ENCODE measurements at places on chromosomes 13 and 19.
A peak's percentile ranks its signal among the peaks of the same experiment; 100 is the strongest.

DNA sequence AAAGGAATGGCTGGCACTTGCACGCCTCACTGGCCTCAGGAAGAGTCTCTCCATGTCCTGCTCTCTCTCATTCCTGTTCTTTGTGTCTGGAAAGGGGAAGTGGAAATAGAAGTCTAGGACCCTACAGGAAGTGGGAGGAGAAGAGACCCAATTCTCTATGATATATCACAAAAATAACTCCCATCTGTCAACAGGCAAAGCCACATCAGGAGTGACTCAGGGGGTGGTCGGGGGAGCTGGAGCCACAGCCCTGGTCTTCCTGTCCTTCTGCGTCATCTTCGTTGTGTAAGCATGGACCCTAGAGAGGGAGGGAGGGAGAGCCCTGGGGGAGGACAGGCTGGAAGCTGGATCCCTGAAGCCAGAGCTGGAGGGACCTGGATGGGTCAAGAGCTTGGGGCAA, 3.0 kb downstream of the SIGLEC9 start:
- no peak for DNase-seq

DNA sequence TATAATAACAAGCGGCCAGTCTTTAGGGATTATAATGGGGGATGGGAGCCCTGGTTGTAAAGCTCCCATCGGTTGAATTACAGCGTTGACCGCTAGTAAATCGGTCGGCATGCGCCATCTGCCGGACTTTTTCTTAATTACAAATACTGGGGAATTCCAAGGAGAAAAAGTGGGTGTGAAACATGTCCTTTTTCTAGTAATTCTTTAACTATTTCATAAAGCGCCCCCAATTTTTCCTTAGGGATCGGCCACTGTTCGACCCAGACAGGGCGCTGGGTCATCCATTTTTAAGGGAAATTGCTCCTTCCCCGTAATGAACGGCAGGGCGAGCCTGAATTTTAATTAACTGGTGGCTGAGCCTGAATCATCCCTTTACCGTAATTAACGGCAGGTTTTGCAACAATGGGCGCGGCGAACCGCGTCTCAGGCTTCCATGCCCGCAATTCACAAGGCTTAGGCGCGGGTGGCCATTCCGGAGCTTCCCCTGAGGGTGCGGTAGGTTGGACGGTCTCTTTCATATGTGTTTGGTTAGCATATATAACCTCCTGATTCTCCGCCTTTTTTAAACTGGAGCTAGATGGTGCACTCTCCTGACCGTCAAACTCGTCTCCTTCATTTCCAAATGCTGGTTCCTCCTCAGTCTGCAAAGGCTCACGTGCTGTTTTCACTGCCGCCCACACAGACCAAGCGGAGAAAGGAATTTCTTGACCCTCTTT, 30.2 kb upstream of the EVI5L start:
- peak; percentile 46 for DNase-seq

- no peak for DNase-seq
These were observed 266.7 kb downstream of the SPRY2 start for GRCh38 chr13:80074143-80074752.

- DNase-seq: no peak
These were observed 717.7 kb upstream of the SGCG start for GRCh38 chr13:22463089-22463488.

DNA sequence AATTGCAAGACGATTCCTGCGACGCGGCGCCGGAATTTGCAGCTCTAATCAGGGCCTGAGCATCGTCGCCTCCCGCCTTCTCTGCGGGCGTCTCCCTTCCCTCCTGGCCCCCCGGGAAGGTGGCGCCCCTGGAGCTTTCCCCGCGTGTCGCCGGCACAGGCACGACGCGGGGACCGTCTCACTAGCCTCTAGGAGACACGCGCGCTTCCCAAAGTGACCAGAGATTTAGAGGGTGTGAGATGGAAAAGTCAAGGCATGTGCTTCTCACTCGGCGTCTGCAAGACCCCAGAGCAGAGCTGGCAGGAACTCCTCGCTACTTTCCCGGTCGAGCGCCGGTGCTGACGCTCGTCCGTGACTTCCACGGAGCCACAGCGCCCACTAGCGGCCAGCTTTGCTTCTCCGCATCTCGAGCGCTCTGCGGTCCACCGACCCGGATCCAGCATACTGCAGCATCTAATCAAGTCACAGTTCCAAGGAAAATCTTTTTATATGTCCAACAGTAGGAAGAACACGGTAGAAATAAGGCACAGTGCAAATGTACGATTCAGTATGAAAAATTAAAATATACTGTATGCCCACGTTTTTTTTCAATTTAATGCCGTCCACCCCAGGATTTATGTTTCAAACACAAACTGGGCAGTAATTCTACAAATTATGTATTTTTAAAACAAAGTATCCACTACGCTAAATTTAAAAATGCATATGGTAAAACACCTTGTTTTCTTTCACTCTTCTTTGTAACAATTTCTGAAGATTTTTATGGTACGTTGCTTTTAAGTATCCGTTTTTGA, 977 bp upstream of the EFNB2 start:
- DNase-seq: peak; percentile 76

Measured in stimulated activated CD4-positive, alpha-beta T cell treated with anti-CD3 and anti-CD28 coated beads, Interleukin-1b, Interleukin-23, amount 100 ng/mL, for 48 hours (primary cell).